GM13977 (cell line): ENCODE measurements at places on chromosomes 16 and 17.

DNA sequence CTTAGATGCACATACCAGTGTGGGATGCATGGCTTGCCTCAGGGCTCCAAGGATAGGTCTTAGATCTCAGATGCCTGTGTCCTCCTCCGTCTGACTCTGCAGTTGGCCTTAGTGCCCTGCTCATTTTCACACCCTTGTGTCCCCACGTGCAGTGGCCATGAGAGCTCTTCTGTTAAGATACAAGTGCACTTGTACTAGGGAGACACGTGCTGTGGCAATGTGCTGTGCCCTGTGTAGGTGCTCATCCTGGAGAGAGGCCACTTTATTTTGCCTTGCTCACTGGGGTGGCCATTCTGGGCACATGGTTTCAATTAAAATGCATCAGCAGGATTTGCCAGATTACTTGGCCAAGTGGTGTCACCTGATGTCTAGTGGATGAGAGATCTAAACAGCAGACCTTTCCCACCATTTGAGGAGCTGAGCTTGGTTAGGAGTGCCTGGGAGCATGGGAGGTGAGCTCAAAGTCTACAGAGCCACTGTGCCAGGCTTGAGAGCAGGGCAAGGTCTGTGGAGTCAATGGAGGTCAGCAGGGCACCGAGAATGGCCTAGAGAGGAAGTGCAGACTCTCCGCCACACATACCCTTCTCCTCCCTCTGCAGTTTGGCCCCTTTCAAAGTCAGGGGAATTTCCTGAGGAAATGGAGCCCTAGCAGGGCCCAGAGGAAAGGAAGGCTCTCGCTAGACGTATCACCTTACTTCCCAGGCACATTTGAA lies 25.2 kb upstream of the SMPD3 start:
- no peak for DNase-seq

- no peak for DNase-seq
These were observed 631 bp downstream of the TRAF7 start for GRCh38 chr16:2155977-2156848.

GRCh38 chr16:66087308-66087707 lies 279.2 kb upstream of the CDH5 start:
- no peak for DNase-seq

DNA sequence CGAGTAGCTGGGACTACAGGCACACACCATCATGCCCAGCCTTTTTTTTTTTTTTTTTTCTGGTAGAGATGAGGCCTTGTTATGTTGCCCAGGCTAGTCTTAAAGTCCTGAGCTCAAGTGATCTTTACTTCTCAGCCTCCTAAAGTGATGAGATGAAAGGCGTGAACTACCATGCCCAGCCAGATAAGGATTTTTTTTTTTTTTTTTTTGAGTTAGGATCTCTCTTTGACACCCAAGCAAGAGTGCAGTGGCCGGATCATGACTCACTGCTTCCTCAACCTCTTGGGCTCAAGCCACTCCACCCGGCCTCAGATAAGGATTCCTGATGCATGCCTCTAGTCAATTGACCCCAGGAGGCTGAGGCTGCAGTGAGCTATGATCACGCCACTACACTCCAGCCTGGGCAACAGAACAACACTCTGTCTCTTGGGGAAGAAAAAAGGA lies 11.2 kb upstream of the PLEKHG4 start:
- no peak for DNase-seq

GRCh38 chr16:80527297-80527696 lies 13.5 kb upstream of the DYNLRB2 start:
- peak; percentile 54 for DNase-seq
